PC-9 (cell line): ENCODE measurements at places on chromosomes 16 and 17.

GRCh38 chr16:55713103-55713502 lies 57.3 kb downstream of the SLC6A2 start:
- DNase-seq: no peak

- DNase-seq: no peak
These were observed 162.0 kb downstream of the CHD9 start for GRCh38 chr16:53216798-53217197.

GRCh38 chr16:13435873-13436474 lies 484.0 kb upstream of the ERCC4 start:
- no peak for DNase-seq

DNA sequence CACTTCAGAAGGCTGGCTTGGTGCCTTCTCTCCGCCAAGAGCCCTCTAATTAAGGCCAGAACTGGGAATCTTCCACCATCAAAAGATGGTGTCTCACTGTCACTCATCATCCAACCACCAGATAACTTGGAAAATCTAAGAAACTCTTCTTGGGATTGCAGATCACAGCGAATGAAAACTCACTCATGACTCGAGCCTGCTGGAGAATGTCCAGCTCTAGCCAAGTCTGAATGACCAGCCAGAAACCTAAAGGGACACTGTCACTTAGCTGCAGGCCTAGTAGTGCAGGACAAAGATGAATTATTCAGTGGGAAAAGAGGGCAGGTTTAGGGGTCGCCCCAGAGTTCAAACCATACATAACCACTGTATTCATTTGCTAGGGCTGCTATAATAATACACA lies 107.8 kb downstream of the XYLT1 start:
- DNase-seq: no peak

GRCh38 chr17:67974598-67975066 lies 21.6 kb downstream of the C17orf58 start:
- no peak for DNase-seq

DNA sequence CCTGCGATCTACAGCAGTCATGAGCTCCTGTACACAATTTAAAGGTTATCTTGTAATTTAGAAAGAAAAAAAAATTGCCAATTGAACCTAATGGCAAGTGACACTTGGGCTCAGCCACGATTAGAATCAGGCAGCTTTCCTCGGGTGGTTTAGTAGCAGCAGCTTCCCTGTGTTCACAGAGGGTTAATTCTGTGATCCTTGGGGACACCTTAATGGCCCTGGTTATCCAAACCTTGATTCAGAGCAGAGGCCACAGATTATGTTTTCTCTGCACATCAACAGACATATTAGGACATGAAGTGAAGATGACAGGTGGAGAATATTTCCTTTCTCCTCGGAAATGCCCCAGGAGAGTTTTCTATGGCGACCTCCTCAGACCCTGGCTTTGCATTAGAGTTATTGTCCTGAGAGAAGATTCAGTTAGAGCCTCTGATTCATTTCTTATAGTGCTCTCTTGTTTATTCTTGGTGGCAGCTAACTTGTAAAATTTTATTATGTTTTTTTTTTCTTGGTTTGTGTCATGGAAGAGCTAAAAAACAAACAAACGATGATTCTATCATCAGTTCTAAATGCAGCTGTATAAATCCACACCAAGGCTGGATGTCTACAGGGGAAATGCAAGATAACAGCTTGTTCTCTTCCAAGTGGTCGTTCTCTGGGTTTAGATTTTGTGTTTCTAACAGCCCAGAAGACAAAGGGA lies 351.2 kb upstream of the DYNLRB2 start:
- no peak for DNase-seq

DNA sequence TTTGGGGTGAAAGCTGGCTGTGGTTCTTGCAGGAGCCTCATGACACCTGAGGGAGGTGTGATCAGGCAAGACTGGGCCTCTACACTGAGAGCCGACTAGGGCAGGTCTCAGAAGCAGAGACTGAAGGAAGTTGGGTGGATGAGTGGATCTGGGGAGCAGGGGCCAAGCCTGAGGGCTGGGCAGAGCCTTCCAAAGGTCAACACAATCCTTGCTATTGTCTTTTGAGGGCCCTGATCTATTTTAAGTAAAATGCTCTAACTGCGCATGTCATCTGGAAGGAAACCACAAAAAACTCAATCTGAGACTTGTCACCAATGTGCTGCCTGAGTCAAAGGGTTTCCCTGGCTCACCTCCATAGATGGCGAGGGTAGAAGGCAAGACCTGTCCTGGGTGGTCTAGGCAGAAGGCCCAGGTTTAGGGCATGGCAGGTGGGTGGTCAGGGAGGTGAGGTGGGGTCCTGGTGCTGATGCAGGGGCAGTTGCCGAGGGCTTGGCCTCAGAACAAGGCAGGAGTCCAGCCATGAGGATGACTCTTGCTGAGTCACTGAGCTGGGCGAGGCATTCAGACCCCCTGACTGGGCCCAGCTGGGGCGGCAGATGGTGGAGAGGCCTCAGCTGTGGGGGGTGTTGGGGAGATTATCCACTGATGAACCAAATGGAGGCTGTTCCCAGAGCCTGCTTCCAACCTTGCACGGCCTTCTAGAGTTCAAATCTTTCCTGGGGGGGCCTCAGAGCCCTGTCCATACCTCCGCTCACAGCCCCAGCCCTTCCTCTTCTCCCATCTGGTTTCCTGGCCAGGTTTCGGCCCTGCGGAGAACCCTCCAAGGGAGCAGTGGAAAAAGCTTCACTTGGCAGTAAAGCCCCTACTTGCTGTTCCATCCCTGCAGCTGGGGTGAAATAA lies 5.1 kb downstream of the MVP start:
- peak; percentile 74 for DNase-seq

- no peak for DNase-seq
These were observed 563.9 kb downstream of the TMEM114 start for GRCh38 chr16:8026450-8026849.

DNA sequence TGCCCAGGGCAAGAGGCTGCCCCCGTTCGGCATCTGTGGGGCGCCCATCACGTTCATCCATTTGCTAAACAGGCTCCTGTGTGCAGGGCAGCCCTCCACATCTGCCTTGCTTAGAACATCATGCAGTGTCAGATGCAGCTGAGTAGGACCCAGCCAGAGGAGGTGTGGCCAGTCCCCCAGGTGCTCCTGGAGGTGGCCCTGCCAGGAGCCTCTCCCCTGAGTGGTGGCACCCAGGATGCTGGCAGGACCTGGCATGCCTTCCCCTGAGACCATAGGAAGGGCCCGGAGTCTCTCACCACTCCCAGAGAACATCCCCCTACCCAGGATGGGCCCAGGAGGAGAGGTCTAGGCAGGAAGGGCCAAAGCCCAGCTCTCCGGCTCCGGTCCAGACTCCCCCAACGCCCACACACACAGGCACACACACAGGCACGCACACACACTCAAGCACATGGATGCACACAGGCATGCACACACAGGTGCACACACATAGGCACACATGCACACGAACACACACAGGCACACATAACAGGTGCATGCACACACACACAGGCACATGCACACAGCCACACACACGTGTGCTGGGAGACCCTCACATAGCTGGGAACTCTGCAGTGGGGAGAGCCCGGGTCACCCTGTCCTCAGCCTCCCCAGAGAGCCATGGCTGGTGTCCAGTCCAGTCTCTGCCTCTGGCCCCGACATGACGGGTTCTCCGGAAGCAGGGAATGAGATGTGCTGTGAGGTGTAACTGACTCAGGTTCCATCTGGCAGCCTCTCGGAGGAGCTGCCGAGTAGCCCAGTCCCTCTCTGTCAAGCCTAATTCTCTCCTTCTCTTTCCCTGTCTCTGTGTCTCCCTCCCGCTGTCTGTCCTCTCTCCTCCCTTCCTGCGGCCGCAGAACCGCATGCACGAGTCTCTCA lies 74.6 kb downstream of the AMFR start:
- peak; percentile 9 for DNase-seq

DNA sequence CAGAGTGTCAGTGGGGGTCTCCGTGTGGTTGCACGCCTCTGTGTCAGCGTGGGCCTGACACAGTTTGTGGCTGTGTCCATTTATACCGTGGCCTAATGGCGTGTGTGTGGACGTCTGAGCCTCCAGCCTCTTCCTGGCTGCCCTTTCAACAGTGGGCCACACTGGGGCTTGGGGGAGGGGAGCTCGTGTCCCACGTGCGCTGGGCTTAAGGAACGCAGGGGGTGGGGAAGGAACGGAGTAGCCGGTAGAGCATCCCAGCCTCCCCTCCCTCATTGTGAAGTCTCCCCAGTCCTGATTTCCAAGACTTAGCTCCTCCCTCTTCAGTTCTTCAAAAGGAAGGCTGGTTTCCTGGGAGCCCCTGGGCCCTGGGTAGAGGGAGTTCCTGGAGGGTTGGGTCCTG lies 9.5 kb upstream of the HES7 start:
- DNase-seq: no peak

DNA sequence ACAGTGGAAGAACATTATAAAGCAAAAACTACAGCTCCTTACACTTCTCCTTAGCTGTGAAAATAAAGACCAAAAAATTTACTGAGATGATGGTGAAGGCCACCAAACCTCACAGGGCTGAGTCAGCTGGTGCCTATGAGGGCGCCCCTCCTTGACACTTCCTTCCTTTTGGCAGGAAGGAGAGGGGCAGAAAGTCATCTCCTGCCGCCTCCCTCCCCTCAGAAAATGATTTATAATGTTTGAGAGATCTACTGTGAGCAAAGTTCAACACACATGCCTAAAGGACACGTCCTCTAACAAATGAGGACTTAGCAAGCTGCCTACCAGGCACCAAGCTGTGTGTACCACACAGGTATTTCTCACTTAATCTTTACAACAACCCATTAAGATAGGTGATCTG lies 245.7 kb downstream of the PRKCA start:
- DNase-seq: no peak
